NCI-H1048 (cell line): ENCODE measurements at places on chromosomes 2 and 18.

GRCh38 chr2:156675896-156676295, 239.7 kb downstream of the GPD2 start:
- no peak for DNase-seq

GRCh38 chr2:237180987-237181386, 95.3 kb downstream of the COPS8 start:
- no peak for DNase-seq

- no peak for DNase-seq
Observed at GRCh38 chr2:66192888-66193287, 242.0 kb upstream of the MEIS1 start.

DNA sequence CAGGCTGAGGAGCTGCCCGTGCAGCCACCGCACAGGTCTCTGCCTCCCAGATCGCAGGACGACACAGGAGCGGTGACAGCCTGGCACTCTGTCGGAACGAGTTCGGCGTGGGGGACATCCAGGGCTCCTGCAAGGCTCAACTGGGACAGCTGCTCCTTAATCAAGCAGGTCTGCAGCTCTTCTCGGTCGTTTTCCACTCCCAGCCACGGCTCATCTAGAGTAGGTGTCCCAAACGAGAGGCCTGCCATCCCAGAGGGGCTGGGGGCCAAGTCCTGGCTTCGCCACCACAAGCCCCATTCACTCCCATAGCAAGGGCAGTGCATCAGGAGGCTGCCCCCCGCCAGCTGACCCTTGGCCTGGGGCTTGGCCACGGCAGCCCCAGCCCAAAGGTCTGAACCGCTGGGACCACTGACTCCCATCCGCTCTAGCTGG, 22.5 kb downstream of the PASK start:
- no peak for DNase-seq

- no peak for DNase-seq
Observed at GRCh38 chr18:5890331-5891183, 4.8 kb downstream of the TMEM200C start.

GRCh38 chr18:51151568-51152511, 45.6 kb downstream of the MEX3C start:
- DNase-seq = no peak

GRCh38 chr2:191274413-191274815, 29.2 kb downstream of the MYO1B start:
- DNase-seq = no peak

DNA sequence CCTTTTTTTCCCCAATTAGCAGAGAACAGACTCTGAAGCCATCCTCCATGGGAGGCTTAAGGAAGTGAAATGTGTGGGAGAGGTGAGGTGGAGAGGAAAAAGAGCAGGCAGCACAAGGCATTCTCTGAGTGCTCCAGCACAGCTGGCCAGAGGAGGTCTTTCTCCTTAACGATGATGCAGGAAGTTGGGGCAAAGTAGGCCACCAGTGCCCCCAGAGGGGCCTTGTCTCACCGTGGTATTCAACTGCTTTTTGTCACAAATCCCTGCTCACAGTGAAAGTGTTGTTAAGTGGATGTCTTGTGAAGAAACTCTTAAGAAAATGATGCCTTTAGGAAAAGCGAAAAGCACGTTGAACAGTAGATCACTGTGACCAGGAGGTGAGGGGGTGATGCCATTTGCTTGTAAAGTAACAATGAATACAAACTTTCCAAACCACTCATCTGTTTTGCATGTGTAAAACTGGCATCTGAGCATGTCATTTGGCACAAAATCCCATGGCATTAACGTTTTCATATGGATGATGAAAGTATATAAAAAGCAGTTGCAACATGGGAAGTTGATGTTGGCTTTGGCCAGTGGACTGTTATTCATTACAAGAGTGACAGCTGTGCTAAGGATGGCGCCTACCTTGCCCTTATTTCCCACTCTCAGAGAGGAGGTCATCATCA, 49.2 kb upstream of the CDC42EP3 start:
- no peak for DNase-seq
